ENCODE measurements at places on chromosomes 2 and 18.

GRCh38 chr2:207483066-207483465 lies 46.7 kb upstream of the CREB1 start:
- DNase-seq: no peak

- DNase-seq: no peak
Measured at GRCh38 chr2:113376253-113376912, 61.1 kb upstream of the ZNG1B start.

DNA sequence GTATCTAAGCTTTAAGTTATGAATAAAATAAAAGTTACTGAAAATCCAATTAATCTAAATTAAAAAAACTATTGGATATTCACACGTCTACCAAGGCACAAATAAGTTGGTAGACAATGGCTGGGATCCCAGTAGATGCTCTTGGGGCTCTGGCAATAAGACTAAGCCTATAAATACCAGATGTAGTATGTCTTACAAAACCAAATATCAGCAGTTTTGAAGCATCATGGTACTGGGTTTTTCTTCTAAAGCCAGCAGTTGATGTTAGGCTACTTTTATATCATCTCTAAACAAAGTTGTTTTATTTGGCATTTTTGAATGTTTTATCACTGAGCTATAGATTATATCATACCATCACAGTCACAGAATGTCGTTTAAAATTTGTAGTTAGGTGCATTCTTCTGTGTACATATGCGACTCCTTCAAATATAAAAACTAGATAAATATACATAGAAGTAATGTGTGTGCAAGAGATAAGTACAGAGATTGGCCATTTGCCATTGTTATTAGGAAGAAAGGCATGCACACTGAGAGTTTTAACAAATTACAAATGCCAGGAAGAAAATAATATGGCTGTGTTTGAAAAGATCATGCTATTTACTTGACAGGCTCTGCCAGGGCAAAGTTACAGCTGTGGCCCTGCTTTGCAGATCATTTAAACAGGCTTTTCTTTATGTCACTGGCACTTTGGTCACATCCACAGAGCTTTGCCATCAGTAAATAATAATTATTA lies 21.6 kb upstream of the TMEM17 start:
- no peak for DNase-seq

DNA sequence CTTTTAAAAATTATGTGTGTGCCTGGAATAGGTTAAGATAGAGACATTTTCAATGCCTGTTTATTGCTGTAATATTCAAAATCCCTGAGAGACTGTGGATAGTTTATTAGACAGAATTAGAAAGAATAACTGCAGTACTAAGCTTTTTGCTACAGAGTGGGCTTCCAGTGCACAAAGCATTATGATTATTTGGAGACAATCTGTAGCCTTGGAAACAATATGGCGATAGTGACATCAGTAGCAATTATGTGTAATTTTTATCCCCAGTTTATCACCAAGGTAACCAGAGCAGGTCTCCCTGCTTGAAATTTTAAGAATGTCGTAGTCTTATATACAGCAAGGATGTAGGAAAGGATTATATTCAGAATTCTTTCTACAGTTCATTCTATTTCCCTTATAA lies 100.0 kb downstream of the MYO3B start:
- DNase-seq: no peak

DNA sequence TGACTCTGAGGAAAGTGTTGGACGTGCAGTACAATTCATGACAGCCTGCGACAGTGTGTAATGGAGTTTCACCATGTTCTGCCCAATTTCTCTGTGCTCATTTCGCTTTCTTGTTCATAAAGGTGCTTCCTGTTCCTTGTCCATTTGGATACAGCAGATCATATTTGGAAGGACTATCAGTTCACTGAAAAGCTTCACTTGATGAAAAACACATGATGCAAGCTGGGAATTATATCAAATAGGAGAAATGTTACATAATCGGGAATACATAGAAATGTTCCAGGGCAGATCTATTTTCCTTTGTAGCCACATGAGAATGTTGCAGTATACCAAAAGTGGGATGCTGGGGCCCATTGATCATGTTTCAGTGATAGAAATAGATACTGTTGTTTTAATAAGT lies 266.3 kb upstream of the SLC14A2 start:
- DNase-seq: no peak

DNA sequence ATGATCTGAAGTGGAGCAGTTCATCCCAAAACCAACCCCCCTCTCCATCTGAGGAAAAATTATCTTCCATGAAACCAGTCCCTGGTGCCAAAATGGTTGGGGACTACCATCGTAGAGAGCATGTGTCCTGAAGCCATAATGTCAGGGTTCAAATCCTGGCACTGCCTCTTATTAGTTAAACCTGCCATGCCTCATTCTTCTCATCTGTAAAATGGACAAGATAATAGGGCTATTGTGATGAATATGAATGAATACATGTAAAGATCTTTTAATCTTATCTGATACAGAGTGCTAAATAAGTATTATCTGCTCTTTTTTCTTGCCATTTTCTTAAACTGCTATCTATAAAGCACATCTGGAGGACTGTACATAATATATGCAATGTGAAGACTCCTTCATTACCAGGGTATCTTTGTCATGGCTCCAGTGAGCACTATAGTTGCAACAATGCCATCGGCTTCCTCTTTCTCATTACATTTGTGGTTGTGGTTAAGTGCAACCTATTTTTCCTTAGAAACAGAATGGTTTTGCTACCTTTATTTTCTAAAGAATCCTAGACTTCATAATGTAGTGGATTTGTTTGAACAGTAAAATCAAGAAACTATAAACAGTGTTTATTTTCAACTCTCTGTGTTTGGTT lies 27.0 kb downstream of the MFSD6 start:
- no peak for DNase-seq

GRCh38 chr2:191678437-191679100 lies 633 bp downstream of the NABP1 start:
- peak; percentile 67 for DNase-seq

DNA sequence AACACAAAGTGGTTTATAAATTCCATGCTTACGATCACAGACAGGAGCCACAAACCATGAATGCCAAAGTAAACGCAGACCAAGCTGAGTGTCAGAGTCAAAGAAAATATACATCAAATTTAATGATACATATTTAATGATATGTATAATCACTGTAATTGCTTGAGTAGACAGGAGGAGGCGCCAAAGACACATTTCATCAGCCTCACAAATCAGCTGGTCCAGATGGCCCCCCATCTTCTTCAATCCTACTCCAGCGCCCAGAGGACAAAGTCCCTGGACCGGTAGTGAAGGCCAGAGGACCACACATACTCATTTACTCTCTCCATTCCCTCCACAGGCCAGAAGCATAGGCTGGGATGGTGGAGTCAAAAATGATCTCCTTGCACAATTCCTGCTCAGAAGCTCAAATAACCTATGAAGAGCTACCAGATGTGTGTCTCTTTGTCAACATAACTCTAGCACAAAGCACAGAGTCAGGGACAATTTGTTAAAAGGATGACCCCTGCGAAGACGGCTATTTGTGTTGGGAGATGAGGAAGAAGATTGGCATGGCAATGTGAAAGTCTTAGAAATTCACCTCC lies 149.3 kb upstream of the PGAP1 start:
- DNase-seq: peak; percentile 16

- no peak for DNase-seq
Measured at GRCh38 chr2:230346921-230347533, 20.0 kb downstream of the SP140L start.

- DNase-seq: no peak
Measured at GRCh38 chr2:160409480-160409879, 84.1 kb downstream of the RBMS1 start.

GRCh38 chr18:23682472-23682871 lies 6.8 kb upstream of the LAMA3 start:
- DNase-seq: no peak

DNA sequence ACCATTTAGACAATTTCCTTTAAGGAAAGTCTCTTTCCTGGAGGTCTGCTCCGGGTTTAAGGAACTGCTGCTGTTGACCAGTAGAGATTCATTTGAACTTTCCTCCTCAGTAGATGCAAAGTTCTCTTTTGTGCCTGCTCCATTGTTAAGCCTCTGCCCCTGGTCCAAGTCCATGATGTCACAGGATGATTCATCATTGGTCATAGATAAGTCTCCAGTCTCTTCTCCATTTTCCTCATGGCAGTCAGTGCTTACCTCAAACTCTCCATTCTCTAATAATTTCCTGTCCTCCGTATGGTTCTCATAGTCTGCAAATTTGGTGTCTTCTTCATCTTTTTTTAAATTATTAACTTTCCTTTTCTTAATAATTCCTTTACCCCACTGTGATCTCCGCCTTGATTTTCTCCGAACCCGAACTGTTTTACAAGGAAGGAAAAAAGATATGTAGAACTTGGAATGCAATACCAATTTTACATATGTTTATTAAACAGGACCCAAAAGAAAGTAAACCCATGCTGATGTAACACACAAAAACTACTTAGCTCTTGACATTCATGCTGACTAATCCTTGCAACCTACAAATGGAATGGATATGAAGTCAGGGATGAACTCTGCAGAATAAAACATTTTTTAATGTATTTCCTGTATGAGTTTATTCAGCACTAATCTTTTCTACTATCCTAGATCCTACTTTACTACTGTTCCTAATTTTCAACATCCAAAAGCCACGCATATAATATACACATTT lies 169.1 kb downstream of the ATAD2B start:
- no peak for DNase-seq

DNA sequence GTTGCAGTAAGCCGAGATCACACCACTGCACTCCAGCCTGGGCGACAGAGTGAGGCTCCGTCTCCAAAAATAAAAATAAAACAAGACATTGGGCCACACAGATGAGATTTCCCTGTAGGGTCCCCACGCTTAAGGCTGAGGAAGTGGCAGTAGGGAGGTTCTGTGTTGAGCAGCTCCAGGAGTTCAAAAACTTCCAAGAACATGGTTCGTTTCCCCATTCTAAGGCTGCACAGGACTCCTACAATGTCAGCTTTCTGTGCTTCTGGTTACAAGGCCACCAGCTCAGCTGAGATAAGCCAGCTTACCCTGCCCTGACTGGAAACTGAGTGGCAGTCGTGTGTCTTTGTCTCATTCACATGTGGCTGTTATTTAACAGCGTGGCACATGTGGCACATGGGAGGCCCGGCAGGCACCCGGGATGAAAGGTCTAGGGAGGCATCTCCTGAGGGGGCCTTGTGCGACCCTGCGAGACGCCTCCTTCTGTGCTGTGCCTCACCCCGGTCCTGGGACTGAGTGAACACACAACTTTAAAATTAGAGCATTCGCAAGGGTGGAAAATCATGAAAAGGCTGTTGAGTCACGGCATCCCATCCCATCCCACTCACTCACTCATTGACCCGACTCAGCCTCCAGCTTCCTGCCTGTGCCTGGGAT lies 7.7 kb downstream of the ITGB1BP1 start:
- no peak for DNase-seq

- no peak for DNase-seq
Measured at GRCh38 chr2:143524559-143525401, 395.6 kb downstream of the ARHGAP15 start.

GRCh38 chr18:13239171-13239956 lies 20.8 kb downstream of the LDLRAD4 start:
- DNase-seq: no peak

DNA sequence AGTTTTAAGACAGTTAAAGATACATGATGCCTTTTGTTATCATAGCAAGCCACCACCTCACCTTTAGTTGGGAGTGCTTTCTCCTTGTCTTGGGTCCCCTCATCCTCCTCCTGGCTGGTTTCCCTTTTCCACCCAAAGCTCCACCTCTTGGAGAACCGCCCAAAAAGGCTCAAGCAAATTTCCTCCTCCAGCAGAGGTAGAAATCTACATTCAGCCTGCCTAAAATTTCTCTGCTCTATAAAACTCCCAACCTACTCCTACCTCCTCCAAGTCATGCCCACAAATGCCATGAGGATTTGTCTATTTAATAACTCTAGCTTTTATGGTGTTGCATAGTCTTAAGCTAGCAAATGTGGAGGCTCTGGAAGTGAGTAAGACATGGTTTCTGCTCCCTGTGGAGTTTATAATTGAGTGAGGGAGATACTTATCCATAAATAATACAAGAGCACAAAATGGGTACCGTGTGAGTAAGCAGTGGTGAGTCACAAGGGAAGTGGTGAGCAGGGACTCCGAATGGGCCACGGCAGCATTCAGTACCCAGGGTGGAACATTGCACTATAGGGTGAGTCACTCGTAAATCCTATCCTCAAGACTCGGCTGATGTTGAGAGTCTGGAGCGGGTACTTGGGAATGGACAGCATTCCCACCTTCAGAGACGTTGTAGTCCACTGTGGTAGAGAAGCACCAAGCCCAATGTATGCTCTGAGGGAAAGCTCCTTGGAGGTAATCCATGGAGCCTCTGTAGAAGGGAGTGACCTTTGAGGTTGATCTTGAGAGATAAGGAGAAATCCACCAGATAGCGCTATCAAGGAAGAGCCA lies 146.3 kb downstream of the RTN4 start:
- peak; percentile 57 for DNase-seq

DNA sequence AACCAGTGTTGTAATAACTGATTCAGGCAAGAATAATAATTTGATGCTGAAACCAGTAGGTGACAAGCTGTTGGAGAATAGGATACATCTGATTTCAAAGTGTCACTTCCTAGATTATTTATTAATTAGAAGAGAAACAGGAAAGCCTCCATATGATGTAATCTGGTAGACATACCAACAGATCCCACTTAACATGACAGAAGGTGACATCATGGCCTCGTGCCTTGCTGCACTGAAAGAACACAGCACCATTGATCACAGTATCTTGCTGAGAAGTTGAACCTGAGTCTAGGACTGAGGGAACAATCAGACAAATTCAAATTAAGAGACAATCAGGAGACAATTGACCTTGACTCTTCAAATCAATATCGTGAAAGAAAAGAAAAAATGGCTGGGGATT lies 131.6 kb upstream of the DLGAP1 start:
- no peak for DNase-seq

DNA sequence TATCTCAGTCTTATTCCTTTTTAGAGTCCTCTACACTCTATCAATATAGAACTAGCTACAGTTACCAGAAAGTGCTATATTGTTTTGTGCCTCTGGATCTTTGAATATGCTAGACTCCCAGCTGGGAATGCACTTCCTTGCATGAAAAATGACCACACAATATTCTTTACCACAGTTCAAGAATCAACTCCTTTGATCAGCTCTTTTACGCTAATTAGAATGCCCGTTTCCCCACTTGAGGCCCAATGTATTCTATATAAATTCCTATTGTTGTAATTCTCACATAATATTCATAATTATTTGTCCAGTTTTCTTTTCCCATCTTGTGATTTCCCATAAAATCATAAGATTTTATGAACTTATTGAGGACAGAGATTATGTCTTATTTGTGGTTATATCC lies 142.2 kb downstream of the UBE2E3 start:
- DNase-seq: no peak
